CD8-positive, alpha-beta memory T cell (primary cell): ENCODE measurements at places on chromosomes 11 and 22. TPM values are rescaled to one million over a fixed set of nuclear protein-coding genes. Genes with fewer than 3 reads are reported as not detected.

DNA sequence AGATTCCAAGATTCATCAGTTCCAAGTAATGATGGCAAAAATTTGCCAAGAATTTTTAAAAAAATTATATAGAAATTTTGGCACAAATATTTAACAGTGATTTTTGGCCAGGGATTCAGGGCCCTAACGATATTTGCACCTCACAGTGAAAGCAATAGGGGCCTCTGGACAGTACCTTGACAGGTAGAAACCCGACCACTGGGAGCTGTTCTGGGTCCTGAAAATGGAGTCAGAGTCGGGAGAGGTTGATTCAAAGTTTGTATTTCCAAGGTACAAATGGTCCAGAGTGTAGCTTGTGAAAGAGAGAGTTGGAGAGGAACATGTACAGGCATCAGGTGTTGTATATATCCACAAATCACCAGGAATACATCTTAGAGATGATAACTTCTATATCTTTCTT is 41.6 kb downstream of the MRGPRX2 start:
- DNase-seq, result no peak

GRCh38 chr11:74195828-74196227 is 24.7 kb downstream of the PPME1 start:
- DNase-seq, result no peak

- DNase-seq, result no peak
Measured at GRCh38 chr11:109726061-109726460, 304.1 kb downstream of the C11orf87 start.

DNA sequence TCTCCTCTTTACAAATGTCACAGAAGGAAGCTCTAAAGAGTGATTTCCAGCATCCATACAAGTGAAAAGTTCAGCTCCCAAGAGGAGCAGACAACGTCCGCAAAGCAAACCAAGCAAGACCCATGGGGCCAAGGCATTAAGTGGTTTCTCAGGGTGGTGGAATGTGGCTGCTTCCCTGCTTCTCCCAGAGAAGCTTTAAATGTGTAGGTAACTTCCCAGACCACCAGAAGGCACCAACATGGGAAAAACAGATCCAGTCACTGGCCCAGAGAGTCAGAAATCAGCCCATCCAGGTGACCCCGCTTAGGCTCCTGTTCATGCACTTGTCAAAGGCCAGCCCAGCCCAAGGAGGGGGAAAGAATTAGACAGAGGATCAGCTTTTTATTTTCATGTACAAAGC is 13.3 kb upstream of the PHF21A start:
- no peak for DNase-seq

DNA sequence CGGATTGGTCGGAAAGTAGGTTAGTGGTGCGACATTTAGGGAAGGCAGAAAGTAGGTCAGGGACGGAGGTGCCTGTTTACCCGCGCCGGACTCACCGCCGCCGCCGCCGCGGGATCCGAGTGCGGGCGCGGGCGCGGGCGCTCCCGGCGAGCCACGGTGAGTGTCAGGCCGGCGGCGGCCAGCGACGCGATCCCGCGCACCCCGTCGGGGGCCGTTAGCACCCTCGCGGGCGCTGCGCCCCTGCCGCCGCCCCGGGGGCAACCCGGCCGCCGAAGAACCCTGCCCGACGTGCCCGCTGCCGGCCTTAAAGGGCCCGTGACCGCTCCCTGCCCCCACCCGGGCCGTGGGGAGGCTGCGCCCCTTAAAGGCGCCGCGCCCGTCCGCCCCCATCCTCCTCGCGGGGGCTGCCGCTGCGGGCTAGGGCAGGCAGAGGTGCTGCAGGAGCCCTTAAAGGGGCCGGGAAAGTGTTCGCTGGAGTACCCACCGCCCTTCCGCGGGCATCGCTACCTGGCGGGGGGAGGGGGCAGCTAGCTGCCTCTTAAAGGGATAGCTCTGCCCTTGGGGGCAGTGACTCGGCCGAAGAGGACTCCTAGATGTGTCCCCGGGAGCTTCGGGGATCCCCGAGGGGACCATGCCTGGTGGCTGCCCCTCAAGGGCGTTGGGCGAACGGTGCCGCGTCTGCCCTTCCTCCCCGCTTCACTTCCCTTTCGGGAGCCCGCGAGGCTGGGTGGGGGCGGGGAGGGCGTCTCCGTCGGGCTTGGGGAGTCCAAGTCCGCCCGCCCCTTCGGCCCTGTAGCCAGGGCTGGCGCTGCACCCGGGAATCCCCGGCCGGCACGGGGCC is at the start of gene BMAL1:
TSS of gene BMAL1 (plus strand) at position 23 of the 841 bp plus-strand sequence. CDS start 76,519 bp downstream, outside the sequence.
- peak; percentile 72 for DNase-seq

DNA sequence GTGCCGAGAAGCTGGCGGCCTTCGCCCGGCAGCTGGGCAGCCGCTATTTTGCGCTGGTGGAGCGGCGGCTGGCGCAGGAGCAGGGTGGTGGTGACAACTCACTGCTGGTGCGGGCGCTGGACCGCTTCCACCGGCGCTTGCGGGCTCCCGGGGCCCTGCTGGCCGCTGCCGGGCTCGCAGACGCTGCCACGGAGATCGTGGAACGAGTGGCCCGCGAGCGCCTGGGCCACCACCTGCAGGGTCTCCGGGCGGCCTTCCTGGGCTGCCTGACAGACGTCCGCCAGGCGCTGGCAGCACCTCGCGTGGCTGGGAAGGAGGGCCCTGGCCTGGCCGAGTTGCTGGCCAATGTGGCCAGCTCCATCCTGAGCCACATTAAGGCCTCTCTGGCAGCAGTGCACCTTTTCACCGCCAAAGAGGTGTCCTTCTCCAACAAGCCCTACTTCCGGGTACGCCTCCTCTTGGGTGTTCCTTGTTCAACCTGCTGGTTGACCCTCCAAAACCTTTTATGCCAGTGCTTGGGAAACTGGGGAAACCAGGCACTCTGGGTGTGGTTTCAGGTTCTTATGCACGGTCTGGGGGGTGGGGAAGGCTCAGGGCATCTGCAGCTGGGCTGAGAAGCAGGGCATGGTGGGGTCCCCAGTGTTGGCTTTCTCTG is 3.1 kb upstream of the TM7SF2 start:
- DNase-seq, result no peak

- DNase-seq, result no peak
Measured at GRCh38 chr11:33281758-33282157, 24.6 kb downstream of the HIPK3 start.

- no peak for DNase-seq
Measured at GRCh38 chr11:57751676-57752253, at the start of gene BTBD18. BTBD18 (minus strand) TSS chr11:57751819; CDS start chr11:57751188, 631 bp downstream.

Gene TRPM5
- not detected for polyA plus RNA-seq

Gene MUC6
- polyA plus RNA-seq, result not detected
